Tracheal epithelial cell (primary cell): ENCODE measurements at places on chromosomes 3 and 15. TPM values are rescaled to one million over a fixed set of nuclear protein-coding genes. Genes with fewer than 3 reads are reported as not detected.

GADL1 gene
- total RNA-seq = not detected in 2 replicates

CAPN3 gene
- 0.43 and 5.5 TPM in 2 replicates for total RNA-seq

TGM5 gene
- total RNA-seq = 0.21 and 0.48 TPM in 2 replicates

ETFA gene
- 137 and 177 TPM in 2 replicates for total RNA-seq

C3orf49 gene
- not detected in 2 replicates for total RNA-seq
